T-cell (primary cell): ENCODE measurements at places on chromosomes 1 and 21.
A peak's percentile ranks its signal among the peaks of the same experiment; 100 is the strongest.

DNA sequence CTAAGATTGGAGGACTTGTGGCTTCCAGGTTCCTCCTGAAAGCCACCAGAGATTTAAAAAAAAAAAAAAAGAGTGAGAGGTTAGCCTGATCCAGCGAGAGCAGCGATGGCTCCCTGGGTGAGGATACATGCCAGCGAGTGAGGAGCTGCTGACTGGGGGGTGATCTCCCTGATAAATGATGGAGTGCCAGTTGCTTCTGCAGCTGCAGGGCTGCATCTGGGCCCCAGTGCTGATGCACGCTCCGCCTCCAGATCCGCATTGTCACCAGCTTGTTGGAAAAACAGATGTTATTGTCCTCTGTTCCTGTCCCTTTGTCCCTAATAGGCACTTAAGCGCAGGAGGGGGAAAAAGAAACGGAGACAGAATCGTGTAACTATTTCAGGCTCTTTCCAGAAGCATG is 28.6 kb downstream of the UBIAD1 start:
- no peak for DNase-seq

GRCh38 chr1:98923667-98924066 is 81.0 kb downstream of the PLPPR5 start:
- DNase-seq, result no peak

- DNase-seq, result no peak
Observed at GRCh38 chr1:48817505-48818114, 40.9 kb upstream of the BEND5 start.

GRCh38 chr1:66557157-66557556 is 23.2 kb downstream of the SGIP1 start:
- DNase-seq, result no peak

DNA sequence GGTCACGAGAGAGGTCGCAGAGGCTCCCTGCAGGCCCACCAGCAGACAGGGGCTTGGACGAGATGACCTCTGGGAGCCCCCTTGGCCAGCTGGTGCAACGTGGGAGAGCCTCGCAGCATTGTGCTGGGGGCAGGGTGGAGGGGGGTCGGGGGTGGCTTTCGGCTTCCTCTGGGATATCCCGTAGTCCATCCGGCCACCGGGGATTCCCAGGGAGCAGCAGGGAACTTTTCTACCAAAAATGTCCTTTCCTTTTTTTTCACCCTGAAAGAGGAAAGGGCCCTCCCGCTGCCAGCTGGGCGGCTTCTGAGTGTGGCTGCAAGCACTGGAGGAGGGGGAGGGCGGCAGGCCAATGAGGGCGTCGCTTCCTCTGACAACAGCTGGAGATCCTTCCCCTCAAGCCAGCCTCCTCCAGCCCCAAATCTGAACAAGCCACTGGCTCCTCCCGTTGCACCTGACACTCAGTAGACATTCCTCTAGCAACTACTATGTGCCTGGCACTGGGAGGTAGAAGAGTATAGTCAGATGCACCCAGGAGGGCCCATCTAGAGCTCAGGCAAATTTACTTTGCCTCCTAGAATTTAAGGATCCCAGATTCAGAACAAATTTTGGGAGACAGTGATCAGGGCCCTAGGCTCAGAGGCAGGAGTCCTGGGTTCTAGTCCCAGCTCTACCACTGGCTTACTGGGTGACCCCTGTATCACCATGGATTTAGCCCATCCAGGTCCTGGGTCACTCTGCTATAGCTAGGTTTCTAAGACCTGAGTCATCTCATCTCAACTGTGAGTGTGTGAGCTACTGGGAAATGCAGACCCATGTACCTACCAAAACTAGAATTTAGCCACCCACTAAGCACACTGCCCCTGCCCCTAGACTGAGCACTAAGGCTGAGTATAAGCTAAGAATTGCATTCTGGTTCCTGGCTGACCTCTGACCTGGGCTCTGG is 2.7 kb downstream of the MOB3C start:
- DNase-seq, result peak; percentile 30
